ENCODE measurements at places on chromosomes 1 and 21. TPM values are rescaled to one million over a fixed set of nuclear protein-coding genes. Genes with fewer than 3 reads are reported as not detected.

Gene FYB2
- total RNA-seq: 0.76 TPM

Gene LPAR3
- total RNA-seq: 6.4 TPM

Gene IVNS1ABP
- total RNA-seq: 98.2 TPM

Gene CFH
- 1.6 TPM for total RNA-seq

Gene ARF1
- total RNA-seq: 288 TPM

Gene GSTM5
- total RNA-seq: 0.52 TPM

Gene AMY2A
- total RNA-seq: not detected

Gene GPR137B
- 16.0 TPM for total RNA-seq

Gene KRTAP21-2
- total RNA-seq: not detected

Gene RPF1
- 34.1 TPM for total RNA-seq

Gene AUNIP
- 7.2 TPM for total RNA-seq

Gene SYCP1
- total RNA-seq: not detected

Gene OR2T29
- total RNA-seq: not detected

Gene LCE4A
- total RNA-seq: not detected

Gene HES2
- total RNA-seq: 5.9 TPM

Gene HLX
- 2.3 TPM for total RNA-seq

Gene CA6
- total RNA-seq: 0.24 TPM

Gene TMEM51
- total RNA-seq: 12.5 TPM

Gene SIKE1
- 69.1 TPM for total RNA-seq

Gene CHD5
- 3.0 TPM for total RNA-seq

Gene ITLN2
- total RNA-seq: 0.99 TPM

Gene CFHR2
- not detected for total RNA-seq

Gene ZMYM4
- total RNA-seq: 85.4 TPM

Gene ITPKB
- total RNA-seq: 31.4 TPM

Gene OR2AK2
- not detected for total RNA-seq

Gene KLHDC9
- total RNA-seq: 14.1 TPM

Data from type B pancreatic cell (in vitro differentiated cells).